H54 (cell line): ENCODE measurements at places on chromosomes 6 and 20.

DNA sequence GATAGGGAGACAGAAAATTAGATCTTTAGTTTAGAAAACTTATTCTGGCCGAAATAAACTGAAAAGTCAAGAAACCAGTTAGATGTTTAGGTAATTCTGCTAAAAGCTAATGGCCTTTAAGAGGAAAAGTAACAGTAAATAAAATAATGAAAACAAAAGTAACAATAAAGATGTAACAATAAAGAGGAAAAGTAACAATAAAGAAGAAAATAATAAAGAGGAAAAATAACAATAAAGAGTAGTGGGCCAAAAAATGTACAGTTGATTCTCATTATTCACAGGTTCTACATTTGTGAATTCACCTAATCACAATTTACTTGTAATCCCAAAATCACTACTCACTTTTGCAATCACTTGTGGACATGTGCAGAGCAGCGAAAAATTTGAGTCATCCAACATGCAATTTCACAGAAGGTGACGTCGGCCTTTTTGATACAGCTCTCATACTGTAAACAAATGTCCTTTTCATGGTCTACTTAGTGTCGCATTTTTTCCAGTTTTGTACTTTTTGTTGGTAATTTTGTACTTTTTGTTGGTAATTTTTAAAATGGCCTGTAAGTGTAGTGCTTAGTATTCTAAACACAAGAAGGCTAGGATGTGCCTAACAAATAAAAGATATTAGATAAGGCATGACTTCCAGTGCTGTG lies 24.0 kb downstream of the HBS1L start:
- no peak for DNase-seq

- no peak for DNase-seq
These were observed 15.2 kb downstream of the RPP21 start for GRCh38 chr6:30360139-30360538.

DNA sequence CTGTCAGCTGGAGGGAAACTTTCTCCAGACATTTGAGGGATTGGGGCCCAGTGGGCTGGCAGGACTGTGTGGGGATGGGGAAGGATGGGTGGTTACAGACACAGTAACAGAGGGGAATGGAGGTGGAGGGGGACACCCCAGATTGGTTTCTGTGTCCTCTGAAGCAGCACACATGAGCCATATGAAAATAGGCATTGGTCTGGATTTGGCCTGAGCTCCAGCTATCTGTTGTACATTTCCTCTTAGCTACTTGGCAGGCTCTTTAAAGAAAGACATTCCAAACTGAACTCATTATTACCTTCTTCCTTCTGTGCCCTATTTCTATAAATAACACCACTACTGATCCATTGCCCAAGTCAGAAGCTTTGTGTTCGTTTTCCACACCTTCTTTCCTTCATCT lies 72.0 kb upstream of the PRL start:
- DNase-seq: no peak

DNA sequence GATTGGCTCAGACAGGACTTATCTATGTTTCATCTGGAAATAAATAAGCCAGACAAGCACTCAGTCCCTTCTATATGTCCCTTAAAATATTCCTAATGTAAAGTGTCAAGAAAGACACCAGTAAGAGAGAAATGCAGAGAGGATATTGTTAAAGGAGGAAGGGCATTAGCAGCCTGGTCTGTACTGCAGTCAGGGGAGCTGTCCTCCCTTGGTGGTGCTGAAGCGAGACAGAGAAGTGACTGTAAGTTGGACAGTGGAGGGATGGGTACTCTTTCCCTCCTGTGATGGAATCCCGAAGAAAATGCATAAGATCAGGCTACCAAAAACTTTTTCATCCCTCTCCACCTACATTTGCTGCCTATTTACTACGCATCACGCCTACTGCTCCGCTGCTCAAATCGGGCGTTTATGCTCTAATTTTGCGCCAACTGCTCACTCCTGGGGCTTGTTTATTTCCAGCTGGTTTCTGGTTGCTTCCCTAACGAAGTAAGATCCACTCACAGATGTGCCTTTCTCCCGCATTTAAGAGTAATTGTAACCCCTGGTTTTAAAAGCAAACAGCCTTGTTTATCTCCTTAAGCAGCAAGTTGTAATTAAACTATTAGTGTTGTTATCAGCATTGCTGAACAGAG lies 35.2 kb downstream of the PHACTR1 start:
- DNase-seq: peak; percentile 37

DNA sequence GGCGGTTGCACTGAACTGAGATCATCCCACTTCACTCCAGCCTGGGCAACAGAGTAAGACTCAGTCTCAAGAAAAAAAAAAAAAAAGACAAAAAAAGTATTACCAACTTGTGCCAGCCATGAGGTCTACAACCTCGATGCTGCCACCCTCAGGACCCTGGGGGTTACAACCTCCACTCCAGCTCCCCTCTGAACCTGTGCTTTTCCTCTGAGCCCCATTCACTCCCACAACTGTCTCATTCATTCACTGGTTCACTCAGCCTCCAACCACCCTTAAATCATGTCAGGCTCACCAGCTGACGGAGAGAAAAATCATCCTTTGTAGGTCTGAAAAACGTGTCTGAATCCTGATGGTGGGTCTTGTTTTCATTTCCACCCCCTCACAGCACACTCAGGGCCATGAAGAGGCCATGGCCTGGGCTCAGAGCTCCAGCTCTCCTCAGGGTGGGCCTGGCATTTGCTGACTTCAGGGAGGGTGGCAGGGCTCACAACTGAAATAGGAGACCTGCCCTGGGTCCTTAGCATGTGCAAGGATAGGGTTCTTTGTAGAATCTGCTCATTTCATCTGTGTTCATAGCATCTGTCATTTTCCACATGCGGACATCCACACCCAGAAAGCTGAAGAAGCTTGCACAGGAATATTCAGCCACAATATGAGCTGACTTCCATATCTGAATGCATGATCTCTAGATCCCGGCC lies 1.9 kb upstream of the ULBP1 start:
- DNase-seq: no peak

DNA sequence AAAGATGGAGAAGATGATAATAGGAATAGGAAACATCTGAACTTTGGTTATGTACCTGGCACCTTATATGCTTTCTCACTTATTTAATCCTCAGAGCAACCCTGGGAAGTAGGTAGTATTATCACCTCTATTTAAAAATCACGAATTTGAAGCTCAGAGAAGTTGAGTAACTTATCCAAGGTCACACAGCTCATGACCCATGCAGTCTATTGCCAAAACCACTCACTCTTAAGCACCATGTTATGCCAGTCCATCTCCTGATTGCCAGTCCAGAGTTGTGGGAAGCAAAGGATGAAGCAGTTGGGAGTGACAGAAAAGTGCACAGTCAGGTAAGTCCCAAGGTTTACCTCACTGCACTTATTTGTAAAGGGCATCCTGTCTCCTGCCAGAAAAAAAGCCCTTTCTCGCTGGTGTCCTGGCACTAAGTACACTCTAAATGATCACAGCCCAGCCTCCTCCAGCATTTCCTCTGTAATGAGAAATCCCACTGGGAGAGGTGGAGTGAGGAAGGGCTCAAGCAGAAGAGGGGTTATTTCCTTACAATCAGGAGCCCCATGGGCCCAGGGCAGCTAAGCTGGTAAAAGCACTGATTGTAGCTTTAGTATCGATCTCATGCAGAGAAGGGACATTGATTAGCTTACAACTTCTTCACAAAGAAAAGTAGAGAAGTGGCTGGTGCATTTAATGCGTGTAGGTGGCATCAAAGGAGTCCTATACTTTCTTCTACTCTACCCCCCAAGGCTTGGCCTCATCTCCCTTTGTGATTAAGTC lies 21.3 kb upstream of the SCGN start:
- DNase-seq: no peak

- no peak for DNase-seq
These were observed 74.0 kb upstream of the GLP1R start for GRCh38 chr6:38974389-38975151.

GRCh38 chr20:2687514-2687913 lies 5.1 kb upstream of the EBF4 start:
- no peak for DNase-seq

DNA sequence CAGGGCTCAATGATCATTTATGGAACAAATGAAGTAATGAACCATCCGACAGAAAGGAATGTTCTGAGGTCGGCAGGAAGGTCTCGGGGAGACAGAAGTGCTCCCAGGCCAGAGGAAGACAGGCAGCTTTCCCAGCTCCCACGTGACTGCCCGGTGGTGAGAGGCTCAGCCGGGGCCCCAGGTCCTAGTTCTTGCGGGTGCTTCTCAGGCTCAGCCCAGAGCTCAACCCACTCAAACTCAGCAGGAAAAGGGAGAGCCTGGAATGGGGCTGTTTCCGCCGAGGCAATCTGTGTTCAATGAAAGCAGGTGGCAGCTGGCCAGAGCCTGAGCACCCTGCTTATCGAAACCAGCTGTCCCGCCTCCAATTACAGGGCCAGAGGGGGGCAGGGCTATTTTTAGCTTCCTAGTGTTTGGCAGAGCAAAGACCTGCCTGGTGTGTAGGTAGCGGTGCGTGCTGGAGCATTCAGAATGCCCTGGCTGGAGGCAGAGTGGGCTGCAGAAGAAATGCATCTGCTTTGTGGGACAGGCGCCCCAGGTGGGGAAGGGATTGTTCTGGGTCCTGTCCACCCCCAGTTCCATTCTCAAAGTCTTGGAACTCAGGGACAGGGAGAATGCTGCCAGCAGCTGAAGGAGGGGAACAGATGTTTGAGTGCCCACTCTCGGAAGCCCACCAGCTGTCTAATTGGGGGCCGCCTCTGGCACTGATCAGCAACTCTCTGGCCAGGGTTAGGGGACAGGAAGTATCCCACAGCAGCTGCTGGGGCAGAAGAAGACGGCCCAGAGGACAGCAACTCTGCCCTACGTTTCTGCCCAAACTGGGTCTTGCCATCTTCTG lies 145.1 kb downstream of the PREX1 start:
- DNase-seq: peak; percentile 56

- no peak for DNase-seq
These were observed 93.5 kb downstream of the ESR1 start for GRCh38 chr6:151901009-151901411.

- peak; percentile 24 for DNase-seq
These were observed 585 bp downstream of the PSMB9 start for GRCh38 chr6:32854376-32855178.

DNA sequence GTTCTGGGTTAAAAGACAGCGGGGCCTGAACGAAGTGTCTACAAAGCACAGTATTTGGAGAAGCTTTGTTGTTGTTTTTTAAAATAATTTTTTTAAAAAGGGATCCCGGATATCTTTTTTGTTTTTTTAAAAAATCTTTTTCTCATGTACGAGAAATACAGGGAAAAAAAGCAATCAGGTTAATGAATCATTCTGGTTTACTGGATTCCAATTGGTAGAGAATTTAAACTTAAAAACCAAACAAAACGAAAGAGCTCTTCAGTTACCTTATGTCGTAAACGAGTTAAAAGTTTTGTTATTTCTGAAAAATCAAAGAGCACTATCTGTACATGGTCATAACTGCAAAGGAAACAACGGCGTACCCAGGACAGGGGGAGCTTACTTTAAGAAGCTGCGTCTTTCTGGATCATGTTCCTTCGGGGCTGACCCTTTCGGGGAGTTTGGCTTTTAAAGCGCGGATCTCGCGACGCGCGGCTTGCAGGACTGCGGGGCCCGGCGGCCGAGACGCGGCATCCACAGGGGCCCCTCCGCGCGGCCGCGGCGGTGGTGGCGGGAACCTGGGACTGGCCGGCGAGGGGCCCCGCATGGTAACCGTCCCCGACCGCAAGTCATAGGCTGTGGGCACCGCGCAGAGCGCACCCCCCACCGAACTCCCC lies 927 bp downstream of the IL20RA start:
- DNase-seq: no peak

DNA sequence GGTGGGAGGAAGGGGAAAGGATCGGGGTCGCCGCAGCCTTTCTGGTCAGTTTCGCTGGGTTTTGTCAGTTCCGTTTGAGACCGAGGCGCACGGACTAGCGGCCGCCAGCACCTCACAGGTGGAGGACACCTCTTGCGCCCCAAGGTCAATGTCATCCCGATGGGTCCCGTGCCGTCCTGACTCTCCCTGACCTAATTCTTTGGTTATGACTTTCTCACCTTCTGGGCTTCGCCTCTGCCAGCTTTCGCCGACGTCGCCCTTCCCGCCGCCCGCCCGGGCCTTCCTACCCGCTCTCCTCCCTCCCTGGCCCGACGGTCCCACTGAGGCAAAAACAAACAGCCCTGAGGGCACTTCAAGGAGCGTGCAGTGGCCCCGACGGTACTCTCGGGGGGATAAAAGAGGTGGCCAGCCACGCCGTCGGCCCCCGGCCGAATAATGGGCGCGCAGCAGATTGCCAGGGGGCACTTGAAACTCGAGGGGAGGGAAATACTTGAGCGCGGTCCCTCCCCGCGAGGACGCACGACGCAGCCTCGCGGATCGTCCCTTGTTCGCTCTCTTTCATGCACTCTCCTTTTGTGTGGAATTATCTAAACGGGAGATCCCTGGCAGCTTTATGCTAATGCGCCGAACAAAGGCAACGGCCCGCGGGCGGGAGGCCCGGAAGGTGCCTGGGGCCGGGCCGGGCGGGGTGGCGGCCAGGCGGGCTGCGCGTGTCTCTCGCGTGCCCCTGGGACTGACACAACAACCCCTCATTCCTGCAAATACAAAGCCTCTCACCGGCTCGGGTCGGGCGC lies 3.9 kb upstream of the INSM1 start:
- DNase-seq: no peak

DNA sequence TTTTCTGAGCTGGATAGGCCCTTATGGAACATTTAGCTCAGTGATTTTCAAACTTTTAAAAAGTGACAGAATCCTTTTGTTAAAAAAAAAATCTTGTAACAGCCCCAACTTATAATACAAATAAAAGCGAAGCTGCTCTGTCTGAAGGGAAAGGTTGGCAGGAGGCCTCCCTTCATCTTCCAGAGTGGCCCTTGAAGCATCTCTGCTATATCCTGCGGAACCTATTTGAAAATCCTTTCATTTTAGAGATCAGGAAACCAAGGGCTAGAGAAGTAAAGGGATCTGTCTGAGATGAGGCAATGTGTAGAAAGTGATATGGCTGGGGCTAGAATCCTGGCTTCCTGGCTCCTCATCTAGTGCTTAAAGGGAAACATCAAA lies 107.8 kb downstream of the UBE3D start:
- no peak for DNase-seq

- DNase-seq: no peak
These were observed 271.5 kb upstream of the FOXQ1 start for GRCh38 chr6:1040393-1040792.

DNA sequence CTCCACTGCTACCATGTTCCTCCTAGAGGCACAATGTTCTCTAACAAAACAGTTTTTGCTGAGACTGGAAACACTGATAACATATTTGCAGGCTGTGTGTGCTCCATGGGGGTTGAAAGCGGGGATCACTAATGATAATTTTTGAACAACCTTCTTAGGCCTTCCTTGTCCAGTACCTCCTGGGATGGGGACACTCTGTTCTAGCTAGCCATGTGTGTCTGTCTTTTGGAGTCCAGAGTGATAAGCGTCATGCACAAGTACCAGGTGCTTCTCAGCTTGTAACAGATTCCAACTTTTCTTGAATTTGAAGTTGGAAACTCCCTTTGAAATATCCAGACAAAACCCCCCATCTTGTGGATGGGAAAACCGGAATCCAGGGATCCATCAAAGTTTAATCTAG lies 15.2 kb downstream of the PI3 start:
- no peak for DNase-seq
